ENCODE measurements at places on chromosomes 7 and 10.

GRCh38 chr10:13571541-13571940 is 15.2 kb upstream of the PRPF18 start:
- DNase-seq: no peak

- no peak for DNase-seq
Observed at GRCh38 chr10:86359111-86359510, 7.5 kb downstream of the GRID1 start.

DNA sequence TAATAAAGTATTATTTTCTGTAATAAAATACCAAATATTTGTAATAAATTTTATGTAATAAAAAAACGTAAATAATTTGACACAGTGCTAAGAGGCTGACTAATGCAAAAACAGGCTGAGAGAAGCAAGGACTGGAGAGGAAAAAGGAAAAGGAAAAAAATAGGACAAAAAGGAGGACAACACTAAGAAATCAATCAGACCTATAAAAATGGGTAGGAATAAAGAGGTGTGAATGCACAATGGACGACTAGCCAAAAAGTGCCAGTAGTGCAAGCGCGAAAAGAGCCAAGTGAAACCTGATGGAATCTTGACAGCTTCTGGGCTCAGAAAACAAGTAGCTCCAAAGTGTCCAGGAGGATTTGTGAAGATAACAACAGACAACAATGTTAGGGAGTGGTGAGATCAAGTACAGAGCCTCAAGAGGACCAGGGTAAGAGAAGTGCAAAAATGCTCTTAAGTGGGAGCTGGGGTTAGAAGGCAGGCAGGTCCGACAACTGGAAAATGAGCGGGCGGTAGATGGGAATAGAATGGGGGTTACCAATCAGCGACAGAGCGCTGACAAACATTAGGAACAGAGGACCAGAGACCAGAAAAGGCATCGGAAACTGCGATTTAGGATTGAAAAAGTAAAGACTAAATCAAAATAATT is 1.2 kb downstream of the BRAF start:
- DNase-seq: no peak

DNA sequence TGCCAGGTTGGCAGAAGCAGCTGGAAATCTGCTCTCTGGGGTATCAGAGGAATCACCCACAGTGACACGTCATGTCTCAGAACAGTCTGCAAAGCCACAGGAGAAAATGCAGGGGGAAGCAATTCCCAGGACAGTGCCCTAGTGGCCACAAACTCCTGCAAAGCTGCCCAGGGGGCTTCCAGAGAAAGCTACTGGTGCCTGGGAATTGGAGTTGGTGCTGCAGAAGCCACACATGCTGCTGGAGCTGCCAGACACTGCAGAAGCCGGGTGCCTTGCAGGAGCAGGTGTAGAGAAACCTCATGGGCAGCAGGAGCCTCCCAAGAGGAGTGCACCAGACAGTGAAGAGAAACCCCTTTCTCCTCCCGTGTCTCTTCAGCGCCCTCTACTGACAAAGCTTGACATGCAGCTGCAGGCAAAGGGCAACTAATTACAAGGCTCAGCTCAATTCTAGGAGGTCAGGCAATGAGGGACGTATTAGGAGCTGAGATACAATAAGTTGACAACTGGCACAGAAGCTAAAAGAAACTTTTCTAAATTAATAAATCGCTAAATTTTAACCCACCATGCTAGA is 30.2 kb upstream of the NUB1 start:
- DNase-seq: no peak

- DNase-seq: no peak
Observed at GRCh38 chr10:50498465-50498864, 125.3 kb downstream of the SGMS1 start.

- DNase-seq: no peak
Observed at GRCh38 chr10:33196710-33197491, 137.6 kb downstream of the NRP1 start.

DNA sequence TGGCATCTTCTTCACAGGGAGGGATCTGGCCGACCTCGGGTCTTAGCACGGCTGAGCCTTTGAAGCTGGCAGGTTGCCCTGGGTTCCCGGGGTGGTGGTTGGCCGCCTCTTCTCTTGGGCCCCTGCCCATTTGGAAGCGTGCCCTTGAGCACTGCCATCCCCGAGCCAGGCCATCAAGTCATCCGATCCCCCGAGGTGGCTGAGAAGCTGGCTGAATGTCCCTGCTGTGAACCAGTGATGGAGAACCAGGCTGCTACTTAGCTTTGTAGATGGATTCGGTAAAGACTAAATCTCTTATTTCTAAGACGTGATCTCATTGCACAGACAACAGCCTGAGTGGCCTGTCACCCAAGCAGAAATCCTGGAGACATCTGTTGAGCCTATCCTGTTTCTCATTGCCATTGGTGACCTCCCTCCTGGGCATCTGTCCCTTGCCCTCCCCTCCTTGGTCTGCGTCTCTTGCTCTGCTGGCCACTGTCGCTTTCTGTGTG is 74.3 kb downstream of the GRK5 start:
- DNase-seq: no peak

DNA sequence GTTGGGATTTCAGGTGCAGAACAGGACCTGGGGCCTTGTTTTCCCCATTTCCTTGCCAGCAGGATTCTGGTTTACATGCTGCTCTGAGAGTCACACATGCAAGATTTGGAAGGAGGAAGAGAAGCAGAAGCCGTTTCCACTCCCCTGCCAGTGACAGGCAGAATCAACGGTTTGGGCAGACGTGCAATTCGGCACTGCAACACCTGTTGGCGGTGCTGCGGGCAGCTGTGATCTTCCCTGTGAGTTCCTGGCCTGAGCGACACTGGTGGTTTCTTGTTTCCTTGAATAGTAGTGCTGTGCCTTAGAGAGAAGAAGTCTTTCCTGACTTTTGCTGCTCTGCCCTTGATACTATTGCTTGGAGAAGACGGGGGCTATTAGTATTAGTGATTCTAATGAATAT is 1126.2 kb downstream of the TYW1 start:
- DNase-seq: no peak

- no peak for DNase-seq
Observed at GRCh38 chr7:51318886-51319579, 2.4 kb upstream of the COBL start.

GRCh38 chr7:26538689-26539088 is 247.0 kb downstream of the SNX10 start:
- no peak for DNase-seq

GRCh38 chr7:47143339-47143738 is 438.6 kb downstream of the TNS3 start:
- DNase-seq: no peak

DNA sequence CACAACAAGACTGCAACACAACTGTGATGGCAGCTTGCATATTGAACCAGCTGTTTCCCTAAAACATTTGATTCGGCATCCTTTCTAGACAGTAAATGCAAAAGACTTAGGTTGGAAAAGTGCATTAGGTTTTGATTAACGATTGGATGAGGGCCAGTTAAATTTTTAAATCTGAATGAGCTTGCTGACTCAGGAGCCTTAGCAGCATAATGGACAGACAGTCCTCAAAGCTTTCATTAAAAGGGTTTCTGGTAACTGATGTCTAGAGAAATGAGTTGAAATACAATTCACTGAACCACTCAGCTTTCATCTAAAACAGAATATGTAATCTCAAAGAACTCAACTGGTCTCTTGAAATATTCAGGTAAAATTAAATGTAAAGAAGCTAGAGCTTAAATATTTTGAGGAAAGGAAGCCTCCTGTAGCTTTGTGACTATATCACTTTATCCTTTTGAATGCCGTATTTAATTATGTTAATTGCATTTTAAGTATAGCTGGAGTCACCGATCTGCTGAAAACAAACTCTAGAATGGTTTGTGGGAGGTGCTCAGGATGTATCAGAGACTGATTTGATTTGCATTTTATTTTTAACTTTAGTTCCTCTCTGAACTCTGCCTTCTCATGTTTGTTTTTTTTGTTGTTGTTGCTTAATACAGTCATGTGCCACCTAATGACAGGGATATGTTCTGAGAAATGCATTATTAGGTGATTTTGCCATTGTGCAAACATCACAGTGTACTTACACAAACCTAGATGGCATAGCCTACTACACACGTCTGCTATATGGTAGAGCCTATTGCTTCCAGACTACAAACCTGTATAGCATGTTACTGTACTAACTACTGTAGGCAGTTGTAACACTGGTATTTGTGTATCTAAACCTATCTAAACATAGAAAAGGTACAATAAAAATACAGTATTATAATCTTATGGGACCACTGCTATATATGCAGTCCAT is 29.2 kb upstream of the ATRNL1 start:
- DNase-seq: peak; percentile 6

GRCh38 chr7:152594801-152595200 is 81.1 kb downstream of the XRCC2 start:
- DNase-seq: no peak

DNA sequence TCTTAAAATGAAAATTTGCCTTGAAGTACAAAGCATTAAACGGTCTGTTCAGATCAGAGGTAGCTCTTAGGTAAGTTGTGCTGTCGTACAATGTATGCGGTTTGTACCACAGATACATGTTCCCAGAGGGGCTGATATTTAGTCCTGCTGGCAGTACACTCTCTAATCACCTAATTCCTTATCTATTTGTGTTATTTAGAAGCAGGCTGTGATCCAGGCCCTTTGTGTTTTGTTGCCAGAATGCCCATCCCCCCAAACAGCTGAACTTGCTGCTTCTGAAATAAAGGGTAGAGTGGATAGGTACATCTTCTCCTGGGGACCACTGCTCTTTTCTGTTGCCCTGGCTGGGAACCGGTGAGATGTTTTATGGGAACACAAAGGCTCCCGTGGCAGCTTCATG is 84.5 kb downstream of the SND1 start:
- no peak for DNase-seq

GRCh38 chr10:8453587-8453986 is 399.1 kb downstream of the GATA3 start:
- DNase-seq: peak; percentile 8

DNA sequence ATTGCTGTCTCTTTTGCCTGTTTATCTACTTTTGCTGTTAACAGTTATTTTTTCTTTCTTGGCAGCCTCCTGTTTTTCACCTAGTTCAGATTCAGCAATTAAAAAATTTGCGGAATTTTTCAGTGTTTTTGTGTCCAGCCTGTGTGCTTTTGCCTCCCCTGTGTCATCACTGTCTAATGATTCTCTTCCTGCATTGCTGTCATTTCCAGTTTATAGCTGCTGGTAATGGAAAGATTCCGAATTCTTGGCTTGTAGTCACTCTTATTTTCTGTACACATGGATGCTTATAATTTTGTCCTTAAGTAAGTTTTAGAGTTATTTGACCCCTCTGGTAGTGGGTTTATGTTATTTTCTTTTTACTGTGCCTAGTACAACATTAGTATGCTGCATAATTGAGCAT is 25.1 kb downstream of the GLRX3 start:
- DNase-seq: no peak

DNA sequence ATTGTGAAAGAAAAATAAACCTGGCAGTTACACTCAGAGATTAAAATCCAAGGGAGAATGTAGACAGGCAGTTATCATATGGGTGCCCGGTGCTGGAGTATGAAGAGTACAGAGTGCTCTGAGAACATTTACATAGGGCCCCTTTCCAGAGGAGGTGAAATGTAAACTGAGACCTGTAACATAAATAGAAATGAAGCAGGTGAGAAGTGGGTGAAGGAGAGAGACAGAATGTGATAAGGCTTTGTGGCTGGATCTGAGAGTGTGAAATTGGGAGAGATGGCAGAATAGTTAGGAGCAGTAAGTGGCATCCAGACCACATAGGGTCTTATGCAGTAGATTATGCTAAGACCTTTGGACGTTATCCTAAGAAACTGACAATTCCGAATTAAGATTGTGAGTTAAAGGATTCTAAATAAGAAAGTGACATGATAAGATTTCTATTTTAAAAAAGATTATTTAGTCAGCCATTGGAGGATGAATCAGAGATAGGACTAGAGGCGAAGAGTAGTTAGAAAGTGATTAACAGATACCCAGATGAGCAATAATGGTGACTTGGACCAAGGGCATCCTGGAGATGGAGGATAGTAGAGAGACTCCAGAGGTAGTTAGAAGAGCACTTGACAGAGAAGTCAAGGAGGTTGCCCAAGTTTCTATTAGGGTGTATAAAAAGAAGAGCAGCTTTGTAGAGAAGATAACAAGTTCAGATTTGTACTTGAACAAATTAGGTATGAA is 36.7 kb downstream of the DNAH11 start:
- DNase-seq: no peak

DNA sequence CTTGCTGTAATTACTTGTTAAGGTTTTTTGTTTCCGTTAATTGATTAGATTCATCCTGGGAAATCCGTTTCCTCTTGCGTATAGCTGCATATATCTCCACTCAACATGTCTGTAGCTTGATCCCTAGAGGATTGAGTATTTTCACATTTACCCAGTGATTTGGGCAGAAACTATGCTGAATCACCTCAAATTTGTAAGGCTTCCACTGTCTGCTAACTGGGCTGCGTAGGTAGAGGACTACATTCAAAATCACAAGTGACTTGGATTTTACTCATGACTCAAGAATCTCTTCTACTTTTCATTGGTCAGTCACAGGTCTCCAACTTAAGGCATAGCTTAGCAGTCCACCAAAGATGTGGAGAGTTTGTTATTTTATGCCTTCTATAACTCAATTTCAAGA is 141.8 kb downstream of the POLR1F start:
- no peak for DNase-seq

DNA sequence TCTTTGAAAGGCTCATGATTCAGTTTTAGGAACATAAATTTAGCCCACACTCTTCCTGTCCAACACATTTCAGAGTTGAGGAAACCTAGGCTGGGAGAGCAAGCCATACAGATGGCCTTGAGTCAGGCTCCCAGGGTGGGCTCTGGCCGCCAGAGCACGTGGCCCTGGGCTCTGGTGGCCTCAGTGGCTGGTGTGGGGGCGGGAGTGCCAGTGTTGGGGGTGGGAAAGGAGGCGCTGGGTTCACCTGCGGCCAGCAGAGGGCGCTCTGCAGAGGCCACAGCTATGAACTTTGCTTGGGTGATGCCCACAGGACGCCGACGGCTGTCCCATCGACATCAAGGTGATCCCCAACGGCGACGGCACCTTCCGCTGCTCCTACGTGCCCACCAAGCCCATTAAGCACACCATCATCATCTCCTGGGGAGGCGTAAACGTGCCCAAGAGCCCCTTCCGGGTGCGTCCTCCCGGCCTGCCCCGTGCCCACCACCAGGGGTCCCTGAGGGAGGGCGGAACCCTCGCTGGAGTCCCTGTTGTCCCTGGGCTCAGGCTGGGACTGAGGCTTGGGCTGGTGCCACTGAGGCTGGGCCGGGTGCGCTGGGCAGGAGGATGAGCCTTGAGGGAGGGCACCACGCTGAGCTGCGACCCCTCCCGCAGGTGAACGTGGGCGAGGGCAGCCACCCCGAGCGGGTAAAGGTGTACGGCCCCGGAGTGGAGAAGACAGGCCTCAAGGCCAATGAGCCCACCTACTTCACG is 11.9 kb downstream of the FLNC start:
- DNase-seq: no peak

GRCh38 chr10:26222563-26222962 is 6.0 kb downstream of the GAD2 start:
- no peak for DNase-seq

- DNase-seq: no peak
Observed at GRCh38 chr10:44902941-44903545, 8.1 kb upstream of the TMEM72 start.

Measured in hindlimb muscle (tissue), 1 donor.